Peyer's patch (tissue), 4 donors: ENCODE measurements at places on chromosomes 12 and 14. TPM values are rescaled to one million over a fixed set of nuclear protein-coding genes. Genes with fewer than 3 reads are reported as not detected.

DNA sequence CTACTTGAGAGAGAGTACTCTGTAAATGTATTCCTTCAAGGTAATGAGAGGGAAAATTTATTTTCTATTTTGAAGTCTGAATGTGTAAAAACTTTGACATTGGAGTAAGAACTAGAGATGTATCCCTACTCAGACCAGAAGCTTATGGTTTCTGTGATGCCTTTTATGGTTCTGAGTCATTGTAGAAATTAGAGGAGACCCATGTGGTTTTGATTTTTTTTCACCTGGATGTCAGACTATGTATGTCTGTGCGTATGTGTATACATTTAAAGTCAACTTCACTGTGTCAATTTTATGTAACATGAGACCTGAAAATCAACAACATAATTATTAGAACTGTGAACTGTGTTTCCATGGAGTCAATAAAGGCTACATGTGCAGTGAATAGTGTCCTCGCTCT is 302.0 kb downstream of the TRHDE start:
- no peak for DNase-seq
- no peaks in the 10 kb centered on the region for H3K27me3 ChIP-seq
- H3K36me3 ChIP-seq: no peaks in the 10 kb centered on the region
- H3K27ac ChIP-seq: no peak overlapping the region

DNA sequence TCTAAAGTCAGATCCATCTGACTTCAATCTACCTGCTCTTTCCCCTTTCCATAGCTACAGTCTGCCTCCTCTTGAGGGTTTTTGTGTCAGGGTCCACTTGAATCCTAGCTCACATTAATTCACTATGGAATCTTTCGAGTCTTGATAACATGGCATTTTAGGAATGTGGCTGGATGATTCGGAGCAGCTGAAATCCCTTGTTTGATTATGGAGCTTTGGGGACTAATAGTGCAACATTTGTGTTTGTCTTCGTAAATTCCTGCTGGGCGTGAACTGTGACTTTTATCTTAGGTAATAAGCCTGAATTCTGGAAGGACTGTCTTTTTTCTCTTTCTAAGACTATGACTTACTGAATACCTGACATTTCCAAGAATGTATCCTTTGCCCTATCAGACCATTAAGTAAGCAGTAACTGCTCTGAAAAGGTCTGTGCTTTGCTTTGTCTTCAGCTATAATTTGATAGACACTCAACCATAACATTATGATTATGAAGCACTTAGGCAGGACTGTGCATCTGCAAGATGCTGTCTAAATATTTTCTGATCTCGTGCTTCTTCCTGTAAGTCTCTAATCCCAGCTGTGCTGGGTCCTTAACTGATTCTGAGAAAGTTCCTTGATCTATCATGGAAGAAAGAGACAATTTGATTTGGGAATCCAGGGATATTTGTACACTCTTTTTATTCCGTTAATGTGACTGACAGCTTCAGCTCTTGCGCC is 19.0 kb upstream of the PELI2 start:
- no peaks in the 10 kb centered on the region for H3K36me3 ChIP-seq
- H3K27ac ChIP-seq: no peak overlapping the region
- H3K4me1 ChIP-seq: no peaks in the 10 kb centered on the region
- no peaks in the 10 kb centered on the region for H3K27me3 ChIP-seq
- no peak for DNase-seq

The HOXC10 gene
- 1.0 TPM for total RNA-seq

- H3K27me3 ChIP-seq: no peaks in the 10 kb centered on the region
- no peak overlapping the region for H3K27ac ChIP-seq
- no peak for DNase-seq
- no peaks in the 10 kb centered on the region for H3K4me1 ChIP-seq
These were observed 43.0 kb downstream of the LRIG3 start for GRCh38 chr12:58877243-58877743.

The CDC42BPB gene
- 145 TPM for total RNA-seq

The ADAM21 gene
- not detected for total RNA-seq

The OTOGL gene
- 0.28 TPM for total RNA-seq

GRCh38 chr12:129470196-129470595 is 433.6 kb downstream of the TMEM132D start:
- no peaks in the 10 kb centered on the region for H3K36me3 ChIP-seq
- H3K4me3 ChIP-seq: no peak overlapping the region
- H3K27me3 ChIP-seq: no peaks in the 10 kb centered on the region
- no peak overlapping the region for H3K27ac ChIP-seq

DNA sequence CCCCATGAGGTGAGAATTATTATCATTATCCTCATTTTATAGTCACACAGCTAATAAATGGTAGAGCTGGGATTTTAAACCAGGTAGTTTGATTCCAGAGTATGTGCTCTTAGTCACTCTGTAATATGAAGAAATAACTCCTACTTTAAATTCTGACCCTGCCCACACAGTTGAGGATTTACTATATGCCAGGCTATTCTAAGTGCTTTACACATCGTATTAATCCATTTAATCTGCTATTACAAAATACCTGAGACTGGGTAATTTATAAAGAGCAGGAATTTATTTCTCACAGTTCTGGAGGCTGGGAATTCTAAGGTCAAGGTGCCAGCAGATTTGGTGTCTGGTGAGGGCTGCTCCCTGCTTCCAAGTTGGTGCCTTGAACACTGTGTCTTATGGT is 19.6 kb upstream of the WIF1 start:
- no peak overlapping the region for H3K27ac ChIP-seq
- H3K4me1 ChIP-seq: no peaks in the 10 kb centered on the region
- DNase-seq: no peak

DNA sequence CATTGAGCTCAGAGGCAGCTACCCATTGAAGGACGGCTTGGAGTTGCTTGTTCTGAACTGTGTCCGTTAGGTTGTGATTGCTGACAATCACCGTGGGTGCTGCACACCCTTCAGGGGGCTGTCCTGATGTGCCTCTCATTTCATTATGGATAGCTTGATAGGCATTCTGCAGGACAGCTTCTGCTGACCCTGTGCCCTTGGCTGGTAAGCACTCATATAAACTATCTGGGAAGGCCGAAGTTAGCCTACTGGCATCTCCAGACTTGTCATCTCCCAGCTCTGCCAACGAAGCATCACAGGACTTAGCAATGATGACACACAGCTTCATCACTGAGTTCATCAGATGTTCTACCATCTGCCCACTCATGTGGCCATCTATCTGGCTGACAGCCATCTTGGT is 22.3 kb downstream of the AKAP3 start:
- H3K27me3 ChIP-seq: no peaks in the 10 kb centered on the region
- DNase-seq: no peak
- no peak overlapping the region for H3K27ac ChIP-seq
- no peaks in the 10 kb centered on the region for H3K36me3 ChIP-seq

GRCh38 chr12:49609875-49610154 is 4.4 kb upstream of the FAM186B start:
- no peaks in the 10 kb centered on the region for H3K27me3 ChIP-seq
- no peak overlapping the region for H3K27ac ChIP-seq
- H3K4me1 ChIP-seq: no peaks in the 10 kb centered on the region
- no peaks in the 10 kb centered on the region for H3K36me3 ChIP-seq
- DNase-seq: no peak
